ENCODE measurements at places on chromosomes 16 and 17. TPM values are rescaled to one million over a fixed set of nuclear protein-coding genes. Genes with fewer than 3 reads are reported as not detected.

Gene FAM171A2
- 1.8 TPM for total RNA-seq

Gene ZNF232
- 7.0 TPM for total RNA-seq

Gene CSF3
- total RNA-seq: 1.4 TPM

Gene ZBTB4
- total RNA-seq: 14.8 TPM

Gene KIF19
- total RNA-seq: not detected

Data from uterine smooth muscle cell (primary cell).